ENCODE measurements at places on chromosomes 7 and 10.

DNA sequence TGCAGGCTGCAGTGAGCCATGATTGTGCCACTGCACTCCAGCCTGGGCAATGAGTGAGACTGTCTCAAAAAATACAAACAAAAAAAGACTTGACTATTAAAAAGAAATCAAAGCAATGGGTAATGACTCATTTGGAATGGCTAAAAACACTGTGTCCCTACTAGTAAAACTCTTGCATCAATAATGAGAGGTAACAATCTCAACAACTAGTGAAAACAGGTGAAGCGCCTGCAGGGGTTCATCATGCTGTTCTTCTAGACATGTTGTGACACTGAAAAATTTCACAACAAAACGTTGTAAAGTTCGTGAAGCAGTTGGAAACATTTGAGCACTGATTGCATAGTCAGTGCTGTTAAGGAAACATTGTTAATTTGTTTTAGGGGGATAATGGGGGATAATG, 26.9 kb upstream of the SLC29A4 start:
- no peak for DNase-seq

GRCh38 chr10:24869354-24870015, 82.9 kb downstream of the PRTFDC1 start:
- DNase-seq: no peak

- no peak for DNase-seq
These were observed 322.0 kb downstream of the AGMO start for GRCh38 chr7:15239801-15240200.

GRCh38 chr7:112556633-112557032, 75.8 kb downstream of the LSMEM1 start:
- DNase-seq: no peak

DNA sequence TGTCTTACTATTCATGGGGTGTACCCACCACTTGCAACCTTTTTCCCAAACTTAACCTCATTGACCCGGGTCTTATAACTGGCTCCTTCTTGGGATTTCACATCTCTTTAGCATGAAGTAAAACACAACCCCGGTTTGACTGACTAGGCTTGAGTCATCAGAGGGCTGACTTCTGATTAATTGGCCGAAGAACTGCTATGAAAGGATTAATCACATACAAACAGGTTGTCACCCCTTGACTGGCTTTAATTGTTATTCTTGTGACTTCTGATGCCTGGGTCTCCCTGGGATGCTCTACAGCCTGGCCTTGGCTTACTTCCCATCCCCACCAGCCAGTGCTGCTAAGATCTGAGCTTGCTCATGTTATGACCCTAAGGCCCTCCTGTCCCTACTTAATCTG, 8.8 kb upstream of the CRPPA start:
- no peak for DNase-seq

GRCh38 chr7:105345003-105345402, 43.7 kb downstream of the SRPK2 start:
- no peak for DNase-seq

- no peak for DNase-seq
These were observed 705.6 kb upstream of the GALNT17 start for GRCh38 chr7:70426249-70426880.

GRCh38 chr7:1810521-1810920, 140.4 kb downstream of the ELFN1 start:
- DNase-seq: no peak

DNA sequence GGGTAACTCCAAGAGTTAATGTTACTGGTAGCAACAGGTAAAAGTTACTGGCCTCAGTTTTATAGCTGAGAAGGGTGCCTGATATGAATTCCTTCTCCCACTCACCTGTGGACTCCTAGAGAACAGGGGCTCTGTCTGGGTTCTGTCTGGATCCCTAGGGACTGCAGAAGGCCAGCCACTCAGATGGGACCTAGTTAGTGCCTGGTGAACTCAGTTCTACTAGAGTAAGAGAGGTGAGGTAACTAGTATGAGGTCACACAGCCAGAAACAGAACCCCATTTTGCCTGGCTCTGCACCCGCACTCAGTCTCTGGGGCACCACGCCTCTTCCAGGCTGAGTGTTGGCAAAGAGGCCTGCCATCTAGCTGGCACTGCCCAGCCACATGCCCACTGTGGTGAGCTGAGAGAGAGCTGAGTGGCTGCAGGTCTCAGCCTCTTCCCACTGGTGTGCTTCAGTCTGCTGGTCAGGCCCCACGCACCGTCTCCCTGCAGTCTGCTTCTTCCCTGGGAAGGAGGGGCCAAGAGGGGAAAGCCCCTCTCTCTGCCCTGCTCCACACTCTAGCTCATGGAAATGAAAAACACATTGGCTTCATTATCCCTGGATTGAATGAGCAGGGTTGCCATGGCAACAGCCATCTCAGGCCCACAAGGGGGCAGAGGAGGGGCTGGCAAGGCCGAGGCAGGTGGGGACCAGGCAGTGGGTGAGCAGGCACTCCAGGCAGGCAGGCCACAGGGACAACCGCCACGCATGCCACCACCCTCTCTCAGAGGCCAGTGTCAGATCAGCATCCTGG, 110.6 kb downstream of the ZMIZ1 start:
- DNase-seq: no peak

DNA sequence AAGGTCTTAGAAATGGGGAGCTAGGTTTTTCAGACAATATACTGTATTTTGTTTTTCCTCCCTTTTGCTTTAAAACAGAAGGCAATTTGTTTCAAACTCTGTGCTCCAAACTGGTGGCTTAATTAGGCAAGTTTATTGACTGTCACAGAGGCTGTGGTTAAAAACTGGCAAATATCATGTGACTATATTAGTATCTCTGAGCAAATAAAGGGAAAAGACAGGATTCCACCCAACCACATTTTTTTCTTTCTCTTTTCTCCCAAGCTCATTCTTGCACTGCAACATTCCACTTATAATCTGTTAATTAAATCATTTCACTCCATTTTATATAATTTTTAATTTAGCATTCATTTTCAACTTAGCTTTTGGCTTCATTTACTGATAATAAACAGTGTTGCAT, 615.8 kb downstream of the AUTS2 start:
- DNase-seq: no peak

GRCh38 chr10:36515319-36515718, 610.1 kb upstream of the ANKRD30A start:
- no peak for DNase-seq

- no peak for DNase-seq
These were observed 599.2 kb upstream of the MGMT start for GRCh38 chr10:128867819-128868218.

- no peak for DNase-seq
These were observed 22.6 kb upstream of the SMIM30 start for GRCh38 chr7:113140956-113141355.

DNA sequence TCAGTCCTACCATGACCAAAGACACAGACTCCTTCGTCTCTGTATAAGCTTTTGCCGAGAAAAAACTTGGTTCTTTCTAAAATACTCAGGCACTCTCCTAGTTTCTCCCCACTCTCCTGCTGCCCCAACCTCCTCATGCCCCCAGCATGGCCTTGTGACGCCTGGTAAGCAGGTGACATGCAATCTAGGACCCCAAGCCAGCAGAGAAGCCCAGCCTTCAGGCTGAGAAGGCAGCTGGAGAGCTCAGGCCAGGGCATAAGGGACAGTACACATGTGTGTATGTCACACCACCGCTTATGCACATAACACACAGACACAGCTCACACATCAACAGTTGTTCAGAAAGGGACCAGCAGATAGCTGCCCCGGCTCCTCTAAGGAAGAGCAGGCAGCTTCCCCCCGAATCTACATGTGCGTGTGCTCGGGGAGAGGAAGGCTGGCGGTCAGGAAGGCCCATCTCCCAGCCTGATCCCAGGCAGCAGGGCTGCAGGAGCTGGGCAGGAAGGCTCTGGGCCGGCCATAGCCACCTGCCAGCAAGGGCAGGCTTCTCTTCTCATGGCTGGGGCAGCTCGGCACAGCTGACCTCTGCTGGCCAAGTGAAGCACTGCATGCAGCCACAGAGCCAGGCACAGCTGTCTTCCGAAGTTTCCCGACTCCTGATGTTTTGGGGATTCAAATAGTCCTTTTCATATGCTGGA, 8.5 kb downstream of the DDX56 start:
- DNase-seq: no peak

GRCh38 chr10:70807556-70807955, 8.2 kb upstream of the SGPL1 start:
- DNase-seq: no peak

DNA sequence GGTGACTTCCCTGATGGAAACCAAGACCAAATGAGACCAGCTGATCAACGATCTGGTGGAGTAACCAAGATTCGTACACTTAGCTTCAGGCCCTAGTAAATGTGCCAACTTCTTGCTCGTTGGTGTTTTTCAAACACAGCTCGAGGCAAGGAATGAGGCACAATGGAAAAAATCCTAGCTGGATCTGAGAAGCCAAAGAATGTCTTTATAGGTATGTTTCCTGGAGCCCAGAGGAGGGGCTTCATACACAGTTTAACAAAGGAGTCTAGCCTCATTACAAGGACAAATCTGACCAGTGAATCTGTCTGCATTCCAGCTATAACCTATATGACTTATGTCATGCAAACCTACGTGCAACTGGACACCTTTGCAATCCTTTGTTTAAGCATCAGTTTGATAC, 3.7 kb downstream of the COL17A1 start:
- DNase-seq: no peak

DNA sequence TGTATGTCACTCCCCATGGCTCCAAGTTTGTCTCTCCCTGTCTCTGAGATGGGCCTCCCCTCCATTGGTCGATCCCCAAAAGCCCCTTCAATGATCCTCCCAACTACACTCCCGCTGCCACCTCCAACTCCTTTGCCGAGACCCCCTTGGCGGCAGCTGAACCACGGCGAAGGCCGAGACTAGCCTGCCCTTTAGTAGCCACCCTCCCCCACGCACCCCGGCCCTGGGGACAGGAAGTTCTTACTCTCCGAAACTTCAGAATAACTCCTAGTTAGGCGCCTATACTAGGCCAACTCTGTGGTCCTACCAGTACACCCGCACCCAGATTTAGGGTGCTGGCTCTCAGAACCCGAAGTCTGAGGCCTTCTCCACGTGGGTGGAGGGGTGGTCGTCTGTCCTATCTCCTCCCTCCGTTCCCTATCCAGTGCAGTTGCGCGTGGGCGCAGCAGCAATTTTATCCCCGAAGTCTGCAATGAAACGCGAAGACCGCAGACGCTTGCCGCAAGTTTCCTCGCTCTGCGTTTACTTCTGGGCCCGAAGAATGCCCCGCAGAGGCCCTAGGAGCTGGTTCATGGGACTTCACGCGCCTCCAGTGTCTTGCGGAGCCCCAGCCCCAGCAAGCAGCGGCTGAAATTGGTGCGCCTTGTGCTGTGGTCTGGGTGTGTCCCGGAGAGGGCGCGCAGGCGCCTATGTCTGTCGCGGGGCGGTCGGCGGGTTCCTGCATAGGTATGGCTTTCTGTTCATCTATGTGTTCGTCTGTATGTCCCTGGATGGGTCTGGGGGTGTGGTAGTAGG, 82.6 kb upstream of the SLF2 start:
- DNase-seq: no peak

GRCh38 chr10:30829901-30830300, 200.3 kb upstream of the LYZL2 start:
- no peak for DNase-seq

DNA sequence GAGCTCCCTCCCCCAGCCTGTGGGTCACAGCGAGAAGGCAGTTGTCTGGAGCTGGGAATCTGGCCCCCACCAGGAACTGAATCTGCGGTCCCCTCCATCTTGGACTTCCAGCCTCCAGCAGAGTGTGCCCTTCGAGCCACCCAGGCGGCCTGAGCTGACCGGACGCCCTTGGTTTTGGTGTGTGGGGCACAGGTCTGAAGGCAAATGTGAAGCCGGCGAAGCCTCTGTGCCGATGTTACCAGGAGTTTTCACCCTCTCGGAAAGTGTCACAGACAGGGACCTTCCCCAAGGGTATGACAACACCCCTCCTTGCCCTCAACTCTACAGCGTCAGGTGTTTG, 109.1 kb downstream of the DNAJB6 start:
- no peak for DNase-seq

- no peak for DNase-seq
These were observed 618.5 kb downstream of the INHBA start for GRCh38 chr7:41084381-41084780.

All from stimulated activated CD8-positive, alpha-beta memory T cell treated with anti-CD3 and anti-CD28 coated beads, Interleukin-12 subunit alpha, Interleukin-12 subunit beta, amount 100 ng/mL, for 1 hour (primary cell).